Renal cortical epithelial cell (primary cell): ENCODE measurements at places on chromosomes 12 and 14.

GRCh38 chr12:81988362-81988761, 229.2 kb upstream of the PPFIA2 start:
- DNase-seq: no peak

- DNase-seq: peak; percentile 13
Observed at GRCh38 chr14:104895786-104896661, 28.7 kb upstream of the PLD4 start.

- DNase-seq: no peak
Observed at GRCh38 chr12:793711-794110, 41.3 kb downstream of the WNK1 start.

DNA sequence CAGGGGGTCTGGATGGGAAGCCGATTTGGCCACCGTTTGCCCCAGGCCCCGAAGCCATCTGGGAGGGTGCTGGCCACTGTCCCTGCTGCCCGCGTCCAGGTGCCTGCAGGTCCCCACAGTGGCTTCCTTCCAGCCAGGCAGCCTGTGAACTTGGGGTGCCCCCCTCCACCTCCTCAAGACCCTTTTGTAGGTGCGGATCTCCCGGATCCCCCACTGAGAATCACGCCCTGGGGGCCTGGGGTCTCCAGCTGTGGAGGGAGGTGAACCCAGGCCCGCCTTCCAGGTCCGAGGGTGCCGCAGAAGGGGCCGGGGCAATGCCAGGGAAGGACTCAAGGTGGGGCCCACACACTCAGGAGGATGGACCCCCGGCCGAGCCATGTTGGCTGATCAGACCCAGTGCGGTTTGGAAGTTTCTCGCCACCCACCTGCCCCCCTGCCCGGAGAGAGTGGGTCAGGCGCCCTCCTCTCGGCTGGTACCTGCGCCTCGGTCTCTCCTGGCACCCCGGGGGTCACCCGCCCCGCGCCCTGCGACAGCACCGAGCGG, 1.7 kb downstream of the MMP17 start:
- DNase-seq: no peak

DNA sequence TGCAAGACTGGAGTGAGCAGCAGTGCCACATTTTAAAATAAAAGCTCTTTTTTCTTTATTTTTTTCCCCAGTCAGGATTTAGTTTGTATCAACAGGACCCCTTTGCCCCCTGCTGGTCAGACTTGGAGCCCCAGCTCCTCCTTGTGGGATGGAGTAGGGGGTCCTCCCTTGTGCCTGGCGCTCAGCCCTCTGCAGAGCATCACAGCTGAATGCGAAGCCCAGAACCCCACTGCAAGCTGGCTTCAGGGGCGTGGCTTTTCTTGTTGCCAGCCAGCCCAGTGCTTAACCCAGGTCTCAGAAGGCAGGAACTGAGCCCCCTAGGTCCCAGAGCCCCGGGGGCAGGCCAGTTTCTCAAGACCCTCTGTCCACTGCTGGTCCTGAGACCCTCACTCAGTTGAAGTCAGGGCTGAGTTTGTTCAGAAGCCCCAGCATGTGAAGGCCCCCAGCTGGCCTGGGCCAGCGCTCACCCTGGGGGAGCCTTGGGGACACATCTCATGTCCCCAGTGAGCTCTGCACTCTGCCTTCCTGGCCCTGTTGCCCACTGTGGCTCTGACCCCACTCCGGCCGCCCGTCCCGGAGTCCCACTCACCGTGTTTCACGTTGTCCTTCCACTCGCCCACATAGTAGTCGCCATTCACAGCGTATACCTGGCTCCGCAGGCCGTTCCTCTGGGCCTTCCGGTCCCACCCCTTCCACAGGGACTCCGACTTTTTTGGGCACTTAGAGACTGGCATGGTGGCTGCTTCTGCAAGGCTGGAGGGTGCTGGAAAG, 519 bp downstream of the MORN3 start:
- no peak for DNase-seq
